ENCODE measurements at places on chromosomes 4 and X.

GRCh38 chr4:125004676-125005075 is 292.1 kb upstream of the ANKRD50 start:
- no peak for DNase-seq

DNA sequence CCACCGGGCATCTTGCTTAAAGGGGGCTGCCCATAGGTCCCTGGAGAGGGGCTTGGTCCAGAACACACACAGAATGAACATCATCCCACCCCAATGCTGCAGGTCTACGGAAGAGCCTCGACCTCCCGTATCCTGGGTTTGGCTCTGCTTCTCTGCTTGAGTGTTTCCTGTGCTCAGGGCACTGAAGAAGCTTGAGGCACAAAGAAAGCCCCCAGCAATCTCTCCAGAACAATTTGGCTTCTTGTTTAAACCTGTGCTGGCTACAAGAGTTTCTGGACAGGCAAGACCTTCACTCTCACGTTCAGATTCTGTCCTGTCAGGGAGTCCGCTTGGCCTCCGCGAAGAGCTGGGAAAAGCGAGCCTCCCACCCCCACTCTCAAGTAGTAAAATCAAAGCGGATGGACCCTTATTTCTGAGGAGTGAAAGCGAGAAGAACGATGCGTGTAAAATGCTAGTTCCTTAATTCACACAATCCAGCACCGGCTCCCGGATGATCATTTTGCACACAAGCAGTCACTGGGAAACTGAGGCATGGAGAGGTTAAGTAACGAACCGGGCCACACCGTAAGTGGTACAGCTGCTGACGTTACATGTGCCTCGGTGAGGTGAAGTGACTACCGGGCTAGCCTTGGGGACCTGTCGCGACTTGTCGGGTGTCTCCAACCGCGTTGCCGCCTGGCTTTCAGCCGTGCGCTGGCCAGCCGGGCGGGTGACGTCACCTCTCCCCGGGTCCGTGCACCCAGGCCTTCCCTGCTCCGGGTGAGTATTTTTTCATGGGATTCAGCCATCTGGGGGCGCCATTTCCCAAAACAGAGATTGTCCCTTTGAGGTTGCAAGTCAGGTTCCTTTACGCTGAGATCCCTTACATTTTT is 3.1 kb upstream of the SFRP2 start:
- DNase-seq: no peak

DNA sequence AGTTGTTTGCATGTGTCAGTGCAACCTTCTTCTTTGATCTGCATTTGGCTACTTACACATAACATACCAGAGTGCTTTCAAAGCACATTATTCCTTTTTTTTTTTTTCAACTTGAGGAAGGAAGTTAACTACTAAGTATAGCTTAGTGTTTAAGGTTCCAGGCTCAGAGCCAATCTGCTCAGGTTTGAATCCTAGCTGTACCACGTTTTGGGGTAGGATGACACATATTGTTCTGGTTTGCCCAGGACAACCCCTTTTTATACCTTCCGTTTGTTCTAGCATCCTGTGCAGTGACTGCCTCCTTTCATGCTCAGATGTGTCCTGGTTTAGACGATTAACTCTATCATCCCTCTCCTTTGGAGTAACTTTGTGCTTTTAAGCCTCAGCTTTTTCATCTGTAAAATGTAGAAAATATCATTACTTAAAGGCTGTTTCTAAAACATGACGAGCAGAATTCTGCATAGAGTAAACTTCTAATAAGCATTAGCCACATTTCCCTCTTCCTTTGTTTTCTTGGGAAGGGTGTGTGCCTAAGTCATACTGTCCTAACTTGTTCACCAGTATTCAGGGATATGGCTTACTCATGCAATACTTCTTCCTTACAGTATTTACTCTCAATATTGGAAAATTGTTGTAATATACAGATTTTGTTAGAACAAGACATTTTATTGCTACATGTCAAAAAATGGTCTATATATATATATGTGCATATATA is 281.3 kb downstream of the C4orf33 start:
- no peak for DNase-seq

- no peak for DNase-seq
Observed at GRCh38 chrX:149060921-149061320, 444.2 kb downstream of the IDS start.

GRCh38 chr4:73788411-73788810 is 48.0 kb downstream of the CXCL8 start:
- no peak for DNase-seq

DNA sequence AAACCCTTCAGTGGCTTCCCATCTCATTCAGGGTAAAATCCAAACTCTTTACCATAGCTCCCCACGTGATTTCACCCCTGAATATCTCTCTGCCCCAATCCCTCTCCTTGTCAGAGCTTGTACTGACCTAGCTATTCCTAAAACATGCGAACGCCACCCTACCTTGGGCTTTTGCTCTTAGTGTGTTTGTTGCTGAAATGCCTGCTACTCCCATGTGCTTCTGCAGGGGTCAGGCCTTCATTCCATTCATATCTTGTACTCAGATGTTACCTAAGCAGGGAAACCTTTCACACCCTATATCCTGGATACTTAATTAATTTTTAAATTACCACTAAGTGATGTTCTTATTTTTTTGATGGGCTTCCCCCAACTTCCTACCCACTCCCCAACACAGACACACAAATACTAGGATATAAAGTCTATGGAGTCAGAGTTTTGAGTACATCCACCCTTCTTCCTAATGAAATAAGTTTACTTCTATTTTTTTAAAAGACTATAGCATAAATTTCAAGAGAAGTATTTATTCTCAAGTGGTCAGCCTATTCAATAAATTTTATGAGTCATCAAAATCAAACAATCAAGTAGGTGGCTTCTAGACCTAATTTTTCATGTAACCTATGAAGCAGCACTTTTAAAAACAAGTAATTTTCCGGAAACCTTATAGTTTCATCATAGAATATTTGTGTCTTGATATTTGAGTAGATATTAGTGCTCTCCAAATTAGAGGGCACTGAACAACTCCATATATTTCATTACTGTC is 189.4 kb downstream of the RAPGEF2 start:
- no peak for DNase-seq

DNA sequence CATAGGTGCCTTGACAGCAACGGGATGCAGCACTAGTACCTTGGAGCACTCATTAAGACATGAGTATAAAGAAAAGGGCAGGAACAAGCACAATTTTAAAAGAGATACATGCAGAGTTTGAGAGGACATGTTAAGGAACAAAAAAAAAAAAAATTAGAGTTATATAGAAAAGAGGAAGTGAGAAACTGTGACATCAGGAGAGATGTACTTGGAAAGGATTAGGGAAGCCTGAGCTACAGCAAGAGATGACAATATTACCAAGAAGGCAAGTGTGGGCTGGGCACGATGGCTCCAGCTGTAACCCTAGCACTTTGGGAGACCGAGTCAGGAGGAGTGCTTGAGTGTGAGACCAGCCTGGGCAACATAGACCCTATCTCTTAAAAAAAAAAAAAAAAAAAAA is 37.4 kb downstream of the GPR143 start:
- no peak for DNase-seq

- no peak for DNase-seq
Observed at GRCh38 chr4:106312997-106313522, 2.9 kb downstream of the TBCK start.

GRCh38 chr4:104905546-104905945 is 241.1 kb upstream of the TET2 start:
- DNase-seq: no peak

DNA sequence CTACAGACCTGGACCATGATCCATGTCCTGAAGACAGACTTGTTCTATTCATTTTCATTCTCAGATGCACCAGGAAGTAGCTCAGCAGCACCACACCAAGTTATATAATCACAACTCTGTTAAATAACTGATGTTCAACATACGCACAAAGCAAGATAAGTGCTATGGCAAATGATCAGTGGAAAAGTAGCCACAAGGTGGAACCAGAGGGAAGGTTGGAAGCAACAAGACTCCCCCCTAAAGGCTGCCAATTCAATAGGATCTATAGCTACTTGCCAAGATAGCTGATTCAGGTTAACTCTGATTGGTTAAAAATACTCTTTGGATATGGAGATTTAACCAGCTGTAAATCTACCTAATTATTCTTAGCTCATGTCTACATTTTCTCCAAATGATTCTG is 23.7 kb upstream of the FAM47B start:
- DNase-seq: peak; percentile 5

DNA sequence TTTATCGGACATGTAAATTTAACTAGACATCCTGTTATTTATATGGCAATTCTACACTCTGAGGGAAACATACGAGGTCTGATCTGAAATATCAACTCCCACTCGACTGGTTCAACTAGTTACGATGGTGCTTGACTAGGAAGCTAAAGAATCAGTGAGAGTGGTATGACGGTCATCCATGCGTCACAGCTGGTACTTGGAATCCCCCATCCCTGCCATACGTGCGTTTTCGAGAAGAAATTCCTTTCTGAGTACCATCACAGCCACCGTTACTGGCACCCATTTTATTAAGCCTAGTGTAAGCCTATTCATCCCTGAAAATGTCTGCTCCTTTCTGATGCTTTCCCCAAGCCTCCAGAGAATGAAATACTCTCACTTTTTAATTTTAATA is 695 bp upstream of the PIGA start:
- DNase-seq: no peak

DNA sequence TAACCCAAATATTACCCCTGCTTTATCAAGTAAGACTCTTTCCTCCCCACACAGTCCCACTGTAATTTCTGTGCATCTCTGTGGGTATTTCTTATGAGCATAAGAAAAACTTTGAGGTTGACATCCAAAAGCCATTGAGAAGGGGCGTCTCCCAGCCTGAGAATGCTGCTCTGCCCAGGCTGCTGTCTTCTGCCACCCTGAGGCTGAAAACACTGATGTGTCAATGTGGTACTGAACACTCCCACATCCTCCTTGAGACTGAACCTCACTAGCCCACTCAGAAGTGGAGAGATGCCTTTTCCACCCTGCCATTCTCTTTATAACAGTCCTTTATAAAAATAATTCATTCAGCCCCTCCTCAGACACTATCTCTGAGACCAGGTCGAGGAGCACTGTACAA is 120.8 kb downstream of the SMIM20 start:
- DNase-seq: no peak

- no peak for DNase-seq
Observed at GRCh38 chrX:46029777-46030176, 515.4 kb downstream of the ZNF674 start.

DNA sequence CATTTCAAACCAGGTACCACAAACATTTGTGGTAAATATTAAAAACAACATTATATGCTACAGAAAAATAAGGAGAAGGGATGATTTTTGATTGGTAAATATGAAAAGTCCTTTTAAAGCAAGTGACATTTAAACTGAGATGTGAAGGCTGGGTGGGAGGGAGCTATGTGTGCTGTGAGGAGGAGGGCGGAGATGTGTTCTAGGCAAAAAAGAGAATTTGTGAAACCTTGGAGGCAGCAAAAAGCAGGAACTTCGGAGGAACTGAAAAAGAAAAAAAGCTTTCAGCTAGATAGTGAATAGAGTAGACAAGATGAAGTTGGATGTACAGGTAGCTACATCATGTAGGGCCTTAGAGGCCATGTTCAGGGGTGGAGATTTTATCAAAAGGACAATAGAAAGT is 10.1 kb upstream of the ARAP2 start:
- no peak for DNase-seq

GRCh38 chr4:13907255-13907751 is 279.8 kb upstream of the BOD1L1 start:
- DNase-seq: no peak

- no peak for DNase-seq
Observed at GRCh38 chr4:11489453-11490083, 60.9 kb upstream of the HS3ST1 start.

DNA sequence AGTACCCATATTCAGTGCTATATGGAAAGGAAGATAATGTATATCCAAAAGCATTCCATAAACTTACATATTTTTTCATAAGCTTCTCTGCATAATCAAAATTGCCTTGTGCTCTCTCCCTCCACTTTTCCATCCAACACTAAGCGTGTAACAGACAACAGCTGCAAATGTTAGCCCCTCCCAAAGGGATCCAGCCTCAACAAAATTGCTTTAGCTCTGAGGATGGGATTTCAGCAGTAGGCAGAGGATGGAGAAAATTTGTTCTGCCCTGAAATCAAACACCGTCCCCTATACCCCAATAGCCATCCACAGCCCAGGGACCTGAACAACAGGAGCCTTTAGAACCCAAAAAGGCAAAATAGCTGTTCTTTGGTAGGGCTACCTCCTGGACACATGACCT is 28.8 kb upstream of the FGF13 start:
- DNase-seq: peak; percentile 20

DNA sequence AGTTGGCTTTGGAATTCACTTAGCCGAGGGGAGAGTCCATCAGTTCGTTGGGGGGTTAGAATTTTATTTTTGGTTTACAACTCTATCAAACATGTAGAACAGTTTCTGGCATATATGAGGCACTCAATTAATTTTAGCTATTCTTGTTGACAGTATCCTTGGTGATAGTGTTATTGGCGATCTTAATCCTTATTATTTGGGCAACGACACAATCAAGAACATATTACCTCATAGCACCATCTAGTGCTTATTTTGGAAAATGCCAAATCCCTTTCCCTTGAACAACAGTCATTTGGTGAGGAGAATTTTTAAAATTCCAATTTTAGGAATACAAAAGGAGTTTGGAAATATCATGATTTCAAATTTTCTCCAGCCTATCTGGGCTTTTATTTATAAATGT is 17.9 kb upstream of the PGRMC1 start:
- DNase-seq: no peak

GRCh38 chr4:162010362-162010761 is 153.4 kb downstream of the FSTL5 start:
- DNase-seq: no peak

- peak; percentile 95 for DNase-seq
Observed at GRCh38 chrX:119871599-119872395, at the start of the genes NDUFA1 and RNF113A. TSS of gene NDUFA1 (plus strand) at chrX:119871832. CDS start at chrX:119871912, 80 bp downstream. TSS of gene RNF113A (minus strand) at chrX:119871733. CDS start at chrX:119871613, 120 bp downstream.

- DNase-seq: no peak
Observed at GRCh38 chrX:95218976-95219375, 1465.7 kb upstream of the DIAPH2 start.

GRCh38 chr4:153243468-153243867 is 39.2 kb downstream of the TRIM2 start:
- no peak for DNase-seq

DNA sequence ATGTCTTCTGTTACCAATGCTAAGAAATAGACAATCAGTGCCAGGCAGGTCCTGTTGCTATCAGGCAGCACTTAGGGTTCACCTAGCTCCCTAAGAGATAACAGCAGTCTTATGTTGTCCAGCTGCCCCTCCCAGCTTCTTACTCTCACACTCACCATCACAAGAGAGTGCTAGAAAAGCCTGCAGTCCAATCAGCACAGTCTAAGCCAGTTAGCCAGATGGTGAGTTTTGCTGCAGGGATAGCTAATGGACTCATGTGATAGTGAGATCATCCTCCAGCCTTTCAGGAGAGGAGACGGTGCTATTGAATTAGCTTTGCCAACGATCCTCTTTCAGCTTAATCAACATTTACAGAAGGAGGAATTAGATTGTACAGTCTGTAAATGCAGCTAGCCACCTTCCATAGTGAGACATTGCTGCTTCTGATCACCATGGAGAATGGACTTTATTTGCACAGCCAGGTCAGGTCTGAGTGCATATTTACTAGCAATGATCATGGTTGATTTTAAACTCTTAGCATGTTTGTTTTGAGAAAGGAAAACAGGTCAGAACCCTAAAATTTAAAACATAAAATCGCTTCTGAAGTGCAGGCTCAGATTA is 438.3 kb downstream of the CENPC start:
- DNase-seq: no peak

GRCh38 chr4:48653217-48654014 is 126.7 kb downstream of the FRYL start:
- peak; percentile 52 for DNase-seq
